Activated CD4-positive, CD25-positive, alpha-beta regulatory T cell treated with anti-CD3 and anti-CD28 coated beads, Interleukin-2, amount 50 U/mL, for 16 hours (primary cell): ENCODE measurements at places on chromosomes 12 and 14.

GRCh38 chr12:100448656-100449055 lies 25.0 kb upstream of the NR1H4 start:
- no peak for DNase-seq

DNA sequence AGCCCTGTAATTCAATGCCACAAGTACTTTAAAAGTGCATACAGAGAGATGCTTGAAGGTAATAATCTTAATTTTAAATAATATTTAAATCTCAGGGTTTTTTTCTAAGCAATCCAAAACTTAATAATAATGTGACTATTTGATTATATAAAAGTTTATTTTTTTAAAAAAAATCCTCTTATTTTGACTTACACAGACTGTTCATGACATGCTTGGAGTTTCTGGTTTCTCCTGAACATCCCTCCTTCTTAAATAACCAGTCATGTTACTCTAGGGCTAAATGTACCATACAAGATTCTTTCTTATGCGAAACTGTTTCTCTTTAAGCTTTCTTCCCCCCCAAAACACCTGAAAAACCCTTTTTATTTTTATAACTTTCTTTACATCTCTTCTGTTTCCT lies 58.2 kb upstream of the SLC2A13 start:
- DNase-seq, result no peak

- no peak for DNase-seq
These were observed 59.2 kb upstream of the PELI2 start for GRCh38 chr14:56059054-56059453.

- DNase-seq, result no peak
These were observed 5.4 kb upstream of the CCDC177 start for GRCh38 chr14:69580009-69580577.

- DNase-seq, result no peak
These were observed 26.2 kb downstream of the GPRC5A start for GRCh38 chr12:12917517-12917916.

DNA sequence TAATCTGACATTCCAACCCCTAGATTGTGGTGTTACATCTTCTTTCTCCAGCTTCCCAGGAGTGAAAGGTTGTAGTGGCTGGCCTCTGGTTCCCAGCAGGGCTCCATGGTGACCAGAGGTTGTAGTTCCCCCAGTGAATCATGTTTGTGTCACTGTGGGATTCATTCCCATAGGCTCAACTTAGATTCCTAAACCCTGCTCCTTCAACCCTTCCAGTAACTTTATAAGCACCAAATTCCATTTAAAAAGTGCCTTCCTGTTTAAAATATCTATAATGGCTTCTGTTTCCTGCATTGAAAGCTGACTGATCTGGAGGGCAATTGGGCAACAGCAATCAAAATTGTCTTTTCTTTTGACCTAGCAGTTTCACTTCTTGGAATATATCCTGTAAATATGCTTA lies 40.5 kb upstream of the TBC1D15 start:
- no peak for DNase-seq

GRCh38 chr12:2348482-2348852 lies 295.7 kb downstream of the CACNA1C start:
- DNase-seq, result no peak

- DNase-seq, result no peak
These were observed 91.5 kb downstream of the UNC79 start for GRCh38 chr14:93522221-93522620.

DNA sequence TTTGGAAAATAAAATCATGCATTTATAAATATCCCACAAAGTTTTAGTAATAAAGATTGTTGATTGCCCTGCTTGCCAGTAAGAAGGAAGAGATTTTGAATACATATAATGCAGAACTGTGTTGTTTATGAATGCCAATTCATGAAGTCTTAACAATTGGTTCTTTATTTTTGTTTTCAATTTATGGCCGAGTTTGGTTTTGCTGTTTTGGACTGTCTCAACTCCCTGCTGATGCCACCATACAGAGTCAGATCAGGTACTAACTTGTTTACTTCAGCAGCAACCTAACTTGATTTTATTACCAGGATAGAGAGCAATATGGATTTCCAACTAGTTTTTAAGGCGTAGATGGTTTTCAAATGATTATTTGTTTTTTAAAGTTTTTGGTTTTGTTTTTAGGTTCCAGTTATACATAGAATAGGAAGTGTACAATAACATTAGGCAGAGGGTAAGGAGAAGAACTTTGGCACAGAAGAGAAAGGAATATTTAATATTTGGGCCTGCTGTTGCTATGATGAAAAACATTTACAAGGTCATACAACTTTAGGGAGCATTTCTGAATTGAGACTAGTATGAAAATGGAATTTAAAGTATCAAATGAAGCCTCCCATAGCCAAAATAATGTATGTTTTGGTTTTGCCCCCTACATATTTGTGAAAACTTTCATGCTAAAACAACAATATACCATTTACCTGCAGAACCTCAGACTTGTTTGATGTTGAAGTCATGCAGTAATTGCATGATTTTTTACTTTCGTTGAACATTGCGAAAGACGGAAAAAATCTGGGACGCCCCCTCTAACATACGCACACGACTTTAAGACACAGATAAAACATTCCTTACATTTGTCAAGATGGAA lies 904 bp upstream of the FAM177A1 start:
- DNase-seq, result no peak

DNA sequence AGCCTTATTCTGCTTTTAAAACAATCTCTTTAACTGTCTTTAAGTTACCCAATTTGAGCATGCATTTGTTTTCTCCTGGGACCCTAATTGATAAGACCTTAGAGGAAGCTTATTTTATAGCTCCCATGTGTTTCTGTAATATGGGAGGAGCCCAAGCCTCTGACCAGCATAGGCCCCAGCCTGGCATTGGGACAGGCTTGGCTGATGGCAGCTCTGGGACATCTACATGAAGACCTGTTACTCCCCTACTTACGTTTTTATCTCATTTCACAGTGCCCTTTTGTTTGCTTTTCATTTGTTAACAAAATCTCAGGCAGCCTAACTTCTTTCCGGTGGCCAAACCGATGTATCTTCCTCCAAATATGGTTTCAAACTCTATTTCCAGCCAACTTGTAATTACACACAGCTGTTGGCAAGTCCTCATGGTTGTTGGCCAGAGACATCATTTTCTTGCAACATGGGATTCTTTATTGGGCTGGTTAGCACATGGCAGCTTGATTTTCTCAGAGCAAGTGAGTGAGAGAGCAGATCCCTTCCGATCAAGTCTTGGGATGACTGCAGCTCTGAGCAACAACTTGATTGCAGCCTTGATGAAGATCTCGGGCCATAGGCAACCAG lies 1117.5 kb downstream of the AACS start:
- no peak for DNase-seq

DNA sequence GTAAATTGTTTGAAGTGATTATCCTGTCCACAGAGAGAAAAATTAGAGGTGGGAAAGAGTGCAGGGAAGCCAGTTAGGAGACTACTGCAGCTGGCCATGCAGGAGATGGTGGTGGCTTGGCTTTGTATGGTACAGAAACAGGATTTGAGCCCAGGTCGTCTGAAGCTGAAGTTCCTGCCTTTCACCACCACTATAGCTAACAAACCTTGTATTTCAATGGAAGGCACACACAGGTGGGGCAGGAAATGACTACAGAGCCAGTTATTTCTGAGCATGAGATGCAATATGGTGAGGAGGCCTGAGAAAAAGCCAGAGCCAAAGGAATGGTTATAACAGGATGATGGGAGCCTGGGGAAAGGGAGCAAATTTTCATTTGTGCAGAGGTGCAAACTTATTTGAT lies 103.9 kb downstream of the BTG1 start:
- DNase-seq, result no peak

DNA sequence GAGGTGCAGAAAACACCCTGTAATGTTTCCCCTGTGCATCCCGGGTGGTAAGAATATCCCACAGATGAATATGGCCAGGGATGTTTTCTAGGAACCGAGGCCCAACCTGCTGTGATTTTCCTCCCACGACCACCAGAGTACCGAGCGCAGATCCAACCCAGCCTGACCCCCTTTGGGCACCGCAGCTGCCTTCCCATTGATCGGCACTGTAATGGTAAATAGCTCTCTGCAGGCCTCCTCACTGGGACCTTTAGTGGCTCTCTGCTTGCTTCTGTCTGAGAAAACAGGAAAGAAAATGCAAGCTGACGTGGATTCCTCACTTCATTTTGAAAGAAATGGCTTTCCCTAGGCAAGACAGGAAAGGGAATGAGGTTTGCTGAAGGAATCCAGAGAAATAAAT lies 2.4 kb upstream of the RAB15 start:
- no peak for DNase-seq

DNA sequence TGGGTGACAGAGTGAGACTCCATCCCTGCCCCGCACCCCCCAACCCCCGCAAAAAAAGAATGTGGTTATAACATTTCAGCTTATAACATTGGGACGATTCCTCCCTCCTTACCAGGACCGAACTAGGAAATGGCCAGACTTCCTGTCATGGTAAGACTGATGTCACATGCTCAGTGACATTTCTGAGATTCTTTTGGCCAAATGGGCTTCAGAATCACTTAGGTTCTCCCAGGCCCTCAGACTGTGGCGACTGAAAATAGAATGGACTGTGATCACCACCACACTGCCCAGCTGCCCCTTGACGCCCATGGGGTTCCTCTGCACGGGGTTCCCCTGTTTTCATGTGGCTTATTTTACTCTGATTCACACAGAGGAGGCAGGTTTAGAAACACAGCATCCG lies 115.0 kb upstream of the EVL start:
- no peak for DNase-seq

- DNase-seq, result no peak
These were observed 284.0 kb upstream of the NOS1 start for GRCh38 chr12:117645473-117645872.

DNA sequence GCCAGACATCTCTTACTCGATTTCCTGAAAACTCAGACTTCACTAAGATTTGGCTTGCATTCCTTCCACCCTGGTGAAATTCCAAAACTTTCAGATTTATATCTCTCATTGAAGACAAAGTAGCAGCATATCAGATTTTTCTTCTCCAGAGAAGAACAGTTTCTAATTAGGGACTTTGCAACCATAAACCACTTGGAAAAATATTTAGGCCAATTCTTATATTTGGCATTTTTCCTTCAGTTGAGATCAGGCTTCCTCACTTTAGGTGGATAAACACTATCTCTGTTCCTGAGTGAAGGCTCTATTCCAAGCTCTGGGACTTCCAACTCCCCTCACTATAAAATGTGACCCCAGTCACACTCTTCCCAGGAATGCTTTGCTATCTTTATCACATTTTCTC lies 1434.3 kb upstream of the FLRT2 start:
- DNase-seq, result no peak

- DNase-seq, result no peak
These were observed 177.1 kb upstream of the SLC38A2 start for GRCh38 chr12:46549527-46550265.

DNA sequence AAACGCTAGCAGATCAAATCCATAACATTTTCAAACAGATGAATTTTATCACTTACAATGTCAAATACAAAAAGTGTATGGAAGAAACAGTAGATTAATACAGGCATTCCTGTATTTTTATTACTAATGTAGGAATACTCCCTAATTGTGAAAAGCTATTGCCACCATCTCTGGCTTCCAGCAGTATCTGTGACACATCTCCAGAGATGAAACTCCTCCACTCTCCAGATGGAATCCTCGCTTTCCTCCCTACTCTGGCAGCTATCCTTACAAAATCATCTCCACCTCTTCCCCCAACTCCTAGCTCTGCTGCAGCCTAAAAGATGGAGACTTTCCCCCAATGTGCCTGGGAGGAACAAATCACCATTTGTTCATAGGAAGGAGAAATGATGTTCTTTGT lies 211.4 kb downstream of the SSPN start:
- no peak for DNase-seq

DNA sequence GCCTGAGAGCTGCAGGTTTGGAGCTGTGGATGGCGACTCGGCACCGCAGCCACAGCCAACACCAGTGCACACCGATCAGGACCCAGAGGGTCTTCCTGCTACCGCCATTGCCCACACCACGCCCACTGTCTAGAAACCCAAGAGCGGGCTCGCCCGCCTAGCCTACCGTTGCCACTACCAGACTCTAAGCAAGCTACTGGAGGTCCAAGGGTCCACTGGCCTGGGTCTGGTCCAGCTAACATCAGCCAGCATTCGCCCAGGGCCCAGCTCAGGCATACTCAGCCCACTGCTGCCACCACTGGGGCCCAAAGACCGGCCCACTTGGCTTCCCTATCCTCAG lies 30.5 kb upstream of the MON2 start:
- DNase-seq, result no peak
